NCI-H69 (cell line): ENCODE measurements at places on chromosomes 16 and 17.
A peak's percentile ranks its signal among the peaks of the same experiment; 100 is the strongest.

DNA sequence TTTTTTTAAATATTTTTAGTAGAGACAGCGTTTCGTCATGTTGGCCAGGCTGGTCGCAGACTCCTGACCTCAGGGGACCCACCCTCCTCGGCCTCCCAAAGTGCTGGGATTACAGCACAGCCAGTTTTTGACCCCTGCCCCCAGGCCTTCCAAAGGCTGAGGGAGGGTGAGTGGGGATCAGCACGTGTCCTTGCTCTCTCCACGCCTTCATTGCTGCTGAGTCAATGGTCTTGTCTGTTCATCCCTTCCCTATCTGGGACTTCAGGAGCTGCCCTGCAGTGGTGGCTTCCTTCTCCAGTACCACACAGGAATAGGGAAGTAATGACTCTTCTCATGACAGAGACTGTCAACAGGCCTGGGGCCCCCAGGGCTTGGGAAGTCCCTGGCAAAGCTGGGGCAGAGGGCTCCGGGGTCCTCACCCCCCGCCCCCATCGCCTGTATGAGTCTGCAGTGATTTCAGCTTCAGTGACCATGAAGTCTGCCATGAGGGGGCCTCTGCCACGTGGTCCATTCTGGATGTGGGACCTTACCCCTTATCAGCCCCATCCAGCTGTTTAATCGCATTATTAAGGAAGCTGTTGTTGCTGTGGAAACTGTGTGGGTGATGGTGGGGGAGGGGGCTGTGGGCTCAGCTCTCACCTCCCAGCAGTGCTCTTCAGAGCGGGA lies 6.1 kb downstream of the ABCC3 start:
- no peak for DNase-seq

DNA sequence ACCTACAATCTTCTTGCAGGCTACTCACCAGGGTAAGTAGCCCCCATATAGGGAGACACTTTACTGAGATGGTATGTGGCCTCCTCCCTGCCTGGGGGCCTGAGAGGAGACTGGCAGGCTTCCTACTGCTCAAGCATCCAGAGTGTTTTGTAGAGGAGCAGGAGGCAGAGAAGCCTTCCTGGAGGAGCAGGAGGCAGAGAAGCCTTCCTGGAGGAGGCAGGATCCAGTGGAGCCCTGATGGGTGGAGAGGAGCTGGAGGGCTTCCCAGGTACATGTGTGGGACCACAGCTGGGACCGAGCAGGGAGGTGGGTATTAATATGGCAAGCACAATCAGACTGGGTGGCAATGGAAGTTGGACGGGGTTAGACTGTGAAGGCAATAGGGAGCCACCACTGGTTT lies 2.1 kb upstream of the ADGRG5 start:
- DNase-seq = no peak

GRCh38 chr16:28869201-28869600 lies 5.6 kb downstream of the SH2B1 start:
- no peak for DNase-seq

GRCh38 chr17:7340179-7340578 lies 3.9 kb downstream of the ACAP1 start:
- no peak for DNase-seq

DNA sequence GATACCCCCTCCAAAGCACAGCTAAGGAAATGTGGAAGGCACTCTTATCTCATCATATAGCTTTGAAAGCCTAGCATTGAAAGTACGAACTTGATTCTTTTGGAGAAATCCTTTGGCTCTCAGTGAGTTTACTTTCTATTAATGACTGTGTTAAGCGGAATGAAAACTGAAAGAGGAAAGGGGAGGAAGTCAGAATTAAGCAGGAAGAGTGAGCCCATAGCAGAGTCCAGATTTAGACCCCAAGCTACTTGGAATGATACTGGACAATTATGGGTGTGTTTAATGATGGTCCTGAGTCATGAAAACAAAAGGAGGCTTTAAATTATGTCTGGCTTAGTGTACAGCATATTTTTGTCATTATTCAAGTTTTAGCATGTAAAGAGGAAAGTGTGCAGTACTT lies 42.2 kb downstream of the TENT4B start:
- DNase-seq = peak; percentile 37

GRCh38 chr16:9047689-9048301 lies 43.6 kb upstream of the HAPSTR1 start:
- peak; percentile 91 for DNase-seq

DNA sequence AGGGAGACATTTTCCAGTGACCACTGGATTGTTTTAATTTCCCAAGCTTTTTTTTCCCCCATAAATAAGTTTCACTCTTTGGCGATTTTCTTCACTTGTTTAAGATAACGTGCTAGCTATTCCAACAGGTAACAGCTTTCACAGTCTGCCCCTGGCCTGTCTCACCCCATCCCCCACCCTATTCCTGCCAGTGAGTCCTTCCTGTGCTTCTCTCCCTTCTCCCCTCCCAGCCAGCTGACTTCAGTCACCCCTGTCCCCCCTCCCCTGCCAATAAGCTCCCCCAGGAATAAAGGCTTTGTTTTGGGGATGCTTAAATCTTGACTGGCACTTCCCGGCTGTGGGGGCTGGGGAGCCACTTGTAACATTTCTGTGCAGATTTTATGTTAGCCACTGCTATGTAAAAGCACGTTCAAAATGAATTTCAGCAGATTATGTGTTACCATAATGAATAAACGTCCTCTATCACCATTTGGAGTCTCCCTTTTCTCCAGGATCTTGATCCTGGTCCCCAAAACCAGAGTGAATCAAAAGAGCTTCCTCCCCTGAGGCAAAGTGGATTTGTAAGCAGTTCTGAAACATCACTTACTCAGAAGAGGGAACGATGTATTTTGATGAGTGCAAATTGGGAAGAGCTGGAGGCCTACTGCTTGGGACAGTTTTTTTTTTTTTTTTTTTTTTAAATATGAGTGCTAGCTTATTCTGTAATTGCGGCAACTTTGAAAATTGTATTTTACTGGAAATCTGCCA lies 58.2 kb downstream of the IGF2BP1 start:
- DNase-seq = no peak

DNA sequence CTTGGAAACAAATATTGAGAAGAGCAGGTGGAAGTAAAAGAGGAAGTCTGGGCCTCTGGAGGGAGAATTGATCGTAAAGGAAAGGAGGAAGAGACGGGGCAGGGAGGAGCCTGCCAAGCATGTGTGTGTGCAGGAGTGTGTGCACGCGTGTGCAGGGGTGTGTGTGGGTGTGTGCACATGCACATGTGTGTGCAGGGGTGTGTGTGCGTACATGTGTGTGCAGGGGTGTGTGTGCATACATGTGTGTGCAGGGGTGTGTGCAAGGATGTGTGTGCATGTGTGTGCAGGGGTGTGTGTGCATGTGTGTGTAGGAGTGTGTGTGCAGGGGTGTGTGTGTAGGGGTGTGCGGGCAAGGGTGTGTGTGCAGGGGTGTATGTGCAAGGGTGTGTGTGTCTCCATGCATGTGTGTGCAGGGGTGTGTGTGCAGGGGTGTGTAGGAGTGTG lies 10.0 kb downstream of the CEP295NL start:
- DNase-seq = no peak

GRCh38 chr17:40056379-40057015 lies 2.3 kb upstream of the MED24 start:
- DNase-seq = peak; percentile 68

GRCh38 chr17:57762452-57763395 lies 17.6 kb upstream of the CCDC182 start:
- DNase-seq = peak; percentile 71

GRCh38 chr17:2237521-2237921 lies 66.1 kb downstream of the SMG6 start:
- DNase-seq = no peak

DNA sequence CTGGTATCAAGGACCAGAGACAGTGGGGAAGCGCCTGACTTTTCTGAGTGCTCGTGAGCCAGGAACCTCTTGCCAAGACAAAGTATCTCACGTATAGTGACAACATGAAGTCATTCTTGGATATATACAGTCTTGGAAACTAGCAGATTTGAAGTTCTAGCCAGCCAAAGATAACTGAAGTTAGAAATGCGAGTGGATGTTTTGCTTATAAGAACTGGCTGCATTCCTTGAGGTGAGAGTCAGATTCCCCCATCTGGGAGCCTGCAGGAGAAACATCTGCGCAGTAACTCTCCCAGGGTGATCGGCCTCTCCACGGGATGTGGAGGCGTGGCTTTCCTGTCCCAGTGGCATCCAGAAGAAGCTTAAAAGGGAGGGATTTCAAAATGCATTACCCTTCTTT lies 89.8 kb downstream of the SHISA6 start:
- DNase-seq = no peak

DNA sequence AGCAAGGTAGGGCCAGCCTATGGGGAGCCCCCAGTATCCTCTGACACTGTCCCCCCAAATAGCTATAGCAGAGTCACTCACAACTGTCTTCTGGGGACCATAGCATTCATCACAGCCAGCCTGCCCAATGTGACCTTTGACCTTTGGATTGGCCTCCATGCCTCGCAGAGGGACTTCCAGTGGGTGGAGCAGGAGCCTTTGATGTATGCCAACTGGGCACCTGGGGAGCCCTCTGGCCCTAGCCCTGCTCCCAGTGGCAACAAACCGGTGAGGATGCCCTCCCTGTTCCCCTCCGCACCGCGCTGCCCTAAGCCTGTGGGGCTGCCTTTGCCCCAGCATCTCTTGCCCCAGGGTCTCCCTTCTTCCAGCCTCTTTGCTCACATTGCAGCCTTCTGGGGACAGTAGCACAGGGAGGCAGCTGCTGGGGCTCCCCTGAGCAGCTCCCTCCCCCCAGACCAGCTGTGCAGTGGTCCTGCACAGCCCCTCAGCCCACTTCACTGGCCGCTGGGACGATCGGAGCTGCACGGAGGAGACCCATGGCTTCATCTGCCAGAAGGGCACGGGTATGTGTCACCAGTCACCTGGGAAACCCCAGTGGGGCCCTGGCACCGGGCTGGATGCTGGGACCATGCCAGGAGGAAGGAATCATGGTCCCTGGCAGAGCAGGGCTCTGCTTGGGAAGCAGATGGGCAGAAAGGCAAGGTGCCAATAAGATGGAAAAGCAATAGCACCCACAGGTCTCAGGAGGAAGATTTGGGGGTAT lies 61.1 kb downstream of the MRC2 start:
- DNase-seq = peak; percentile 50

DNA sequence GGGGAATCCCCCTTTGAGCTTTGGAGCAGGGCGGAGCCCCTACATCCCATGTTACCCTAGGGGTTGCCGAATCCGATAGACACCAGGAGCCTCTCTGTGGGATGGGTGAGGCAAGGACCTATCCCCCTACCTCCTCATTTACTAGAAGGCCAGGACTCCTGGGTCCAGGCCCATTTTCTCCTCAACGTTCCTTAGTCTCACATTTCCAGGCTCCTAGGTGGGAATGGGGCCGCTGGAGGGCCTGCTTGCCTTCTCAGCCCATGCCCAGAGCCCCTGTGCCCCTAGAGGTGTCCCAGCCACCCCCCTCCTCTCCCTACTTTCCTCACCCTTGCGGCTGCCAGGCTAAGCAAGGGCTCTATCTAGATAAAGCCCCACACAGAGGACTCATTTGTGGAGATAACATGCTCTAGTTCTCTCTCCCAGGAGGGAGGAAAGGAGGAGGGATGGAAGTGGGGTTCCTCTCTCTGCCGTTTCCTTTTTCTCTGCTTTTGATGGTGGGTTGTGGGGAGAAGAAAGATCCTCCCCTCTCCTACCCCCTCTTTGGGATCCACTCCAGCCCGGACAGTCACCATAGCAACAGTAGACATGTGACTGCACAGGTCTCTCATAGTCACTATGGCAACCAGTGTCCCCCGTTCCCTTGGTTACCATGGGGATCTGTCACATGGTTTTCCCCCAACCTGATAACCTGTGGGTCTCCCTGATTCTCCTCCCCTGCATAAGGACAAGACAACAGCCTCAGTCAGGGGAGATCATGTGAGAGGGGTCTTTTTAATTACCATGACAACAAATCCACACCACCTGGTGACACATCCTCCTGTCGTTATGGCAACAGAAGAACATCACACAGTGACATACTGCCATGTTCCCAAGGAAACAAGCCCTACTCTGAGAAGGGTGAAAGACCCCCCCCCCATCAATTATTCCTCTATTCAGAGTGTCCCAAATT lies 5.2 kb downstream of the CACNA1G start:
- peak; percentile 60 for DNase-seq

DNA sequence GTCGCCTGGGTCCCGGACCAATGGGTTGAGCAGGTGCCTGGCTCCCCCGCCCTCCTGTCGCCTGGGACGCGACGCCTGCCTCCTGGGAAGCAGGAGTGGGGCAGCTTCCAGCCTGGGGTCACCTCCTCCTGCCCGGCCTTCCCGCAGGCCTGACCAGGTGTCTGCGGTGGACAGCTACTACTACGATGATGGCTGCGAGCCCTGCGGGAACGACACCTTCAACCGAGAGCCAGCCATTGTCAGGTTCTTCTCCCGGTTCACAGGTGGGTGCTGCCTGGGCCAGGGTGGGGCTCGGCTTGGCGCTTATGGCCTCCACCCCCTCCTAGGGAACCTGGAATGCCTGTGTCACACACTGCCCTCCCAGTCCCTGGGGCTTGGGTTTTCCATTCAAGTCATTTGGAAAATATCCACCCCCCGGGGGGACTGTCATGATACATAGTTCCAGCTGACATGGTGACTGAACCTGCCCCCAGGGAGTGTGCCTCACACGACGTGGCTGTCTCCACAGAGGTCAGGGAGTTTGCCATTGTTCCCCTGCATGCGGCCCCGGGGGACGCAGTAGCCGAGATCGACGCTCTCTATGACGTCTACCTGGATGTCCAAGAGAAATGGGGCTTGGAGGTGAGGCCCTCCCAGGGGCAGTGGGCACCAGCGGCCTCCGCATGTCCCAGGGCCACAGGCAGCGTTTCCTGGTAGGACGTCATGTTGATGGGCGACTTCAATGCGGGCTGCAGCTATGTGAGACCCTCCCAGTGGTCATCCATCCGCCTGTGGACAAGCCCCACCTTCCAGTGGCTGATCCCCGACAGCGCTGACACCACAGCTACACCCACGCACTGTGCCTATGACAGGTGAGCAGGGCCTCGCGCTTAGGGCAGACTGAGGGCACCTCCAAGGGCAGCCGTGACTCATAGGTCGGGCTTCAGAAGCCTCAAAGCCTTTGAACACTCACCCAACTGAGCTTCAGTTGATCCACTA lies 2.3 kb downstream of the DNASE1 start:
- DNase-seq = no peak

DNA sequence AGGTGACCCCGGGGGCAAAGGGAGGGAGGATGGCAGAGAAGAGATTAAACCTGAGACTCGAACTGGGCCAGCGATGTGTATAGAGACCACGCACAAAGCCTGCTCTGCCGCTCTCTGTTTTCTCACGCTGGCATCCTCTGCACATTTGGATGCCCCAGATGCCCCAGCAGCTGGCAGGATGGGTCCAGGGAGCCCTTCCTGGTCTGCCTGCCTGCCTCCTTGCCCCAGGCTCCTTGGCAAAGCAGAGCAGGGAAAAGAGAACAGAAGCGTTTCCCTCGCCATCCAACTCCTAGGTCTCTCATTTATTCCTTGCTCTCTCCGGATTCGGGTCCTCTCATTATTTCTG lies 5.2 kb upstream of the PIPOX start:
- no peak for DNase-seq

DNA sequence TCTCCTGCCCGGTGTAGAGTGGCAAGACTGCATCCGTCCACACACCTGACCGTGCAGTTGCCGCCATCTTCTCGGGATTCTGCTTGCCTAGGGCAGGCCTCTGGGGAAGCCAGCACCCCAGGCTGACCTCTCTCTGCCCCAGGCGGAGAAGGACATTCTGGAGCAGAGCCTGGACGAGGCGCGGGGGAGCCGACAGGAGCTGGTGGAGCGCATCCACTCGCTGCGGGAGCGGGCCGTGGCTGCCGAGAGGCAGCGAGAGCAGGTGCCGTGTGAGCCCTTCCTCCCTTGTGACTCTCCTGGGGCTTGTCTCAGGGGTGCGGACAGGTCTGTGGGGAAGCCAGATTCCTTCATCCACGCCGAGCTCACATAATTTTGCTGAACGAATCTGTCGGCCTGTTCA lies 19.8 kb downstream of the CARD14 start:
- no peak for DNase-seq

- DNase-seq = no peak
These were observed 22.6 kb upstream of the ERN1 start for GRCh38 chr17:64152428-64153125.
